ENCODE measurements at places on chromosomes 5 and 9.

- no peak for DNase-seq
These were observed 771.1 kb downstream of the NR2F1-AS1 start for GRCh38 chr5:92809855-92810465.

DNA sequence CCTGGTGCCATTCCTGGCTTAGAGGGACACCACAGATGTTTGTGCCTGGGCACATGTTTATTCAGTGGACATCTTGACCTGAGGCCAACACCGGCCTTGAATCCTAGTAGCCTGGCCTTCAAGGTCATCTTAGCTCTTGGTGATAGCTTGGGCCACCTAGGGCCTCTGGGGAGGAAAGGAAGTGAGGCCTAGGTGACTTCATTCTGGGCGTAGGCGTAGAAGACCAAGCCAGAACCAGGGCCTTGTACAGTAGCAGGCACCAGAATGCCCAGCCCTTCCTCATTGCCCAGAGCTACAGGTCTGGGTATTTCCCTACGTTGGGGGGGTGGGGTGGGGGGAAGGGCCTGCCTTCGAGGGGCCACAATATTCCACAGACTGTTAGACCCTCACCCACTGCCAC lies 33.8 kb downstream of the WNK2 start:
- no peak for DNase-seq

- no peak for DNase-seq
These were observed 35.3 kb upstream of the HK3 start for GRCh38 chr5:176934309-176934930.

DNA sequence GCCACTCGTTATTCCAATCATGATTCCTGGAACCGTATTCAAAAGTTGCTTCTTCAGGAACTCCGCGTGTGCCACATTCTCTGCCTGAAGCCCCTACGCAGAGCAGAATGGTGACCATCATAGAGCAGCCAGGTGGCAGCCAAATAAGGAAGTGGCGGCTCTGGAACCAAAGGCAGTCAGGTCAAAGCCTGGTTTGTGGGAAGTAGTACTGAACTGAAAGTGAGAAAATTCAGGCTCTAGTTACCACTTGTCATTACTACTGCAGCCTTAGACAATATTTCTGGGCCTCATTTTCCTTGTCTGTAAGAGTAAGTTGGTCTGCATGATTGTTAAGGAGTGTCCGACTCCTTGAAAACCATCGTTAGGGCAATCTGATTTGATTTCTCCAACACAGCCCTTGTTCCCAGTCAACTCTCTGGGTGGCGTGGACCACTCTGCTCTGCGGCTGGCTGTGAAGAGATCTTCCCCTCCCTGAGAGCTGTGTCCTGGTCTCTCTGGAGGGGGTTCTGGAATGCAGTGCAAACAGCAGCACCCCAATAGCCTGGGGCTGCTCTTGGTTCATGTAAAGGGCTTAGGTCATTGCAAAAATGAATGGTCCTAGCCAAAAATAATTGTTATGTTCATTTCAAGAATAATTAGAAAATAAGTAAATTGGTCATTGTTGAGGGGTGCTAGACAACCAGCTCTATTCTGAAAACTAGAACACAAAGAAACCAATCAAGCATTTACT lies 102.4 kb downstream of the MED27 start:
- DNase-seq: no peak

- DNase-seq: no peak
These were observed 56.0 kb downstream of the RGS3 start for GRCh38 chr9:113519426-113520108.

DNA sequence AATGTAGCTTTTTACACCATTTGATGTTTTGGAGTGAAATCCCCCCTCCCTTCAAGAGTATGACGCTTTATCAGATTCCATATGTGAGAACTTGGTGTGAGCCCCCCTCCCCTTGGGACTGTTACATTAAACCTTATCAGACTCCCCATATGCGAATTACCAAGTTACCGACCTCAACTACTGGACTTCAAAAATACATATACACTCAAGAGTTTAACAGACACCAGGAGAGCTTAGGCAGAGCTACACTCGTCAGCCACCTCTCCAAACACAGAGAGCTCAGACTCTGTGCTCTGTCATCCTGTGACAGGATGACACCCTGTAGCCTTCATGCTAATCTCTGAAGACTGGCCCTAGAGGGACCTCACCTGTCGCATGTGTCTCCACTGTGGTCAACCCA lies 50.2 kb downstream of the FAM114A2 start:
- DNase-seq: no peak

DNA sequence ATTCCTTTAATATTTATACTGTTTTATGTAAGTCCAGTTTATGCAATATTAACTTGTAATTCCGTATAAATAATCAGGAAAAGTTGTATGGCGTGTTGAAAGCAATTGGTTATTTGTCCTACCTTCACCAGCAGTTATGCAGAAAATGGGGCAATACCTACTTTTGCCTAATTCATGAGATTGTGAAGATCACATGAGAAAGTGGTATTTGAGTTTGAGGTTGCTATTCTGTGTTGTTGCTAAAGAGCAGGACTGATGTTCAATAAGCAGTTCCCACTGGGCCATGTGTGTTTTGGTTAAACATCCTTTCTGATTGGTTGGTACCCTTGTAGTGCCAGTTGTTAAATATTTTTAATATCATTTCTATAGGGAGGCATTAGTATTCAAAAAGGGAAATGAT lies 3.2 kb downstream of the TGFBR1 start:
- no peak for DNase-seq

DNA sequence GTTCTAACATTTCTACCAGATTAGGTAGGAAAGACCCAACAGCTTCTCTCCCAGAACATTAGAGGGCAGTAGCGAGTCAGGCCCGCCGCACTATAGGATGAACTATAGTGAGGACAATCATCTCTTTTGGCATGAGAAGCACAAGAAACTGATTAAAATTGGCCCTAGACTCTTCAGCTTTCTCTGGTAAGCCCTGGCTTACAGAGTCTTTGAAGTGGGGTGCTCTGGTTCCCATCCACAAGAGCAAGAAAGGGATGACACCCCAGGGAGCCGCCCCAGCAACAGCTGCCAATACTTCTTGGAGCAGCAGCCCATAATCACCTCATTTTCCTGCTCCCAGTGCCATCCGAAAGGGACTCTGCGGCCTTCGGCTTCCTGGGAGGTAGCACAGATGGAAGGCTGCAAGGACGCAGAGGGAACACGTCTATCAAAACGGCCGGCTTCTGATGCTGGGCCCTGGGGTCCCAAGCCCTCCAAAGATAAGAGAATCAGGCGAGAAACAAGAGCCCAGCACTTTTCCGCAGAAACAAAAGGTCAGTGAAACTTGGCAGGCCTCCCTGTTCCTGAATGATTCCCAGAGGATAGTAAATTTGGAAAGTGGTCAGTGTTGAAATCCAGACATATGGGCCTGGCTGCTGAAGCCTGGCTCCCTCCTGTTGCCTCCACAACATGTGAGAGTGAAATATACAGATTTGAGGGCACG lies 69.3 kb downstream of the HSD17B3 start:
- DNase-seq: peak; percentile 29
